ENCODE measurements at places on chromosomes 4 and X.

DNA sequence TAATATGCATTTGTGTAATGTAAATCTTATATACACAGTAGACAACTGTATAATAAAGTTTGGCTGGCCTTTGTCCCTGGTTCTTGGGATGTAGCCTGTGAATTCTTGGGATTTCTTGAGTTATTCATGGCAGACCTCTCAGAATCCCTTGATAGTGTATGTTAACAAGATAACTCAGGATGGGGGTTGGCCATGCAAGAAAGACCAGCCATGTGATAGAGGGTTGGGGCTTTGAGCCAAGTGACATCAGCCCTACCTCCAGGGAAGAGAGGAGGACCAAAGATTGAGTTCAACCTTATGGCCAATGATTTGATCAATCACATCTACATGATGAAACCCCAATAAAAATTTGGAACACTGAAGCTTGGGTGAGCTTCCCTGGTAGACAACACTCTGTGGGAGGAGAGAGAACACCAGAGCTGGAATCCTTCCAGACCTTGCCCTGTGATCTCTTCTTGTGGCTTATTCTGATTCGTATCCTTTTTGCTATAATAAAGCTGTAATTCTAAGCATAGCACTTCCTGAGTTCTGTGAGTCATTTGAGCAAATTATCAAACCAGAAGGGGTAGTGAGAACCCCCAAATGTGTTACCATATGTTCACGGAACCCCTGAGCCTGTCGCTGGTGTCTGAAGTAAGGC, 11.3 kb downstream of the SLC2A9 start:
- DNase-seq = no peak

DNA sequence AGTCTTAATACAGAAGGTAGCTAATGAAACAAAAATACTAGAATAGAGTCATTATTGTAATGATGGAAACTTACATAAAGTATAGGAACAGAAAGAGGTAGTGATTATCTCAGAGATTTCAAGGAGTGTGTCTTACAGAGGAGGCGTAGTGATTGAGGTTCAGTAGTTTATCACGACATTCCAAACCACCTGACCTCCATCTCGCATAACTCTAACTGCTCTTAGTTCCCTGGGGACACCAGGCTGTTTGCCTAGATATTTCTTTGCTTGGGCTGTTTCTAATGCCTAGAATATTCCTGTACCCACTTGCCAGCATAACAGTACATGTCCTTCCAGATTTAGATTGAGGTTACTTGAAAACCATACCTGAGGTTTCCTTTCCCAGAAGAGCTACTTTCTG, 29.1 kb downstream of the STAG2 start:
- no peak for DNase-seq

GRCh38 chr4:59838236-59838635, 1361.9 kb upstream of the ADGRL3 start:
- no peak for DNase-seq

DNA sequence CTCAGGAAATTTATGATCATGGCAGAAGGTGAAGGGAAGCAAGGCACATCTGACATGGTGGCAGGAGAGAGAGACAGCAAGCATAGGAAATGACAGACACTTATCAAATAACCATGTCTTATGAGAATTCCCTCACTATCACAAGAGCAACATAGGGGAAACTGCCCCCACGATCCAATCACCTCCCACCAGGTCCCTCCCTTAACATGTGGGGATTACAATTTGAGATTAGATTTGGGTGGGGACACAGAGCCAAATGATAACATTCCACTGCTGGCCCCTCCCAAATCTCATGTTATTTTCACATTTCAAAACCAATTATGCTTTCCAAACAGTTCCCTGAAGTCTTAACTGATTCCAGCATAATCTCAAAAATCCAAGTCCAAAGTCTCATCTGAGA, 8.2 kb upstream of the TMA16 start:
- no peak for DNase-seq

GRCh38 chr4:7750523-7750922, 189.1 kb downstream of the AFAP1 start:
- no peak for DNase-seq

DNA sequence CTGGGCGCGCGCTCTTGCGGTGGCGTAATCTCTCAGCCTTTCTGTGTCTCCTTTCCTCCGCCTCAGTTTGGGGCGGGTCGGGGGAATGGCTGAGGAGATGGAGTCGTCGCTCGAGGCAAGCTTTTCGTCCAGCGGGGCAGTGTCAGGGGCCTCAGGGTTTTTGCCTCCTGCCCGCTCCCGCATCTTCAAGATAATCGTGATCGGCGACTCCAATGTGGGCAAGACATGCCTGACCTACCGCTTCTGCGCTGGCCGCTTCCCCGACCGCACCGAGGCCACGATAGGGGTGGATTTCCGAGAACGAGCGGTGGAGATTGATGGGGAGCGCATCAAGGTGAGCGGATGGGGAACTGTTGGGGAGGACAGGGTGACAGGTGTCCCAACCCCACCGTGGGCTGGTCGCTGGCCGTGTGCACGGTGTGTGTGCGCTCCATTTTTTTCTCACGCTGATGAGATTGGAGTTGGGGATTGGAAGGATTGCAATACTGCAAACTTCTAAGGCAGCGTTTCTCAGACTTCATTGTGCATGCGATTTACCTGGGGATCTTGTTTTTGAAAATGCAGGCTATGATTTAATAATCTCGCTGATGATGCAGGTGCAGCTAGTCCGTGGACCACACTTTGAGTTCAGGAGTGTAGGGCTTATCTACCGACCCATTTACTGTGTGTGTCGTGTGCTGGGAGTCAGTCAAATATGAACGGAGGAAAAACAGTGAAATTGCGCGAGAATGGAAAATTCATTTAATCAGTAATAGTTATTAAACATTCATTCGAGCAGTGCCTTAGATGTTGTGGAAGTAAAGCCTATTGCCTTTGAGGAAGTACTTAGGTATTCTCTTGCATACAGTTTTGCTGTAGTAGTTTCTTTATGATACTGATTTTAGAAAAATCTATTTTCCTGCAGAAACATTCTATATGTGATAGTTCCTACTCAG, at the start of gene RAB33B:
Gene RAB33B (plus strand): TSS at position 11 of the 935 bp plus-strand sequence. CDS start 75 bp downstream, at position 86.
- DNase-seq = no peak

Data from neuronal stem cell (in vitro differentiated cells).